ENCODE measurements at places on chromosomes 1 and 21.

- DNase-seq: no peak
These were observed 62.5 kb downstream of the OSBPL9 start for GRCh38 chr1:51679435-51679834.

DNA sequence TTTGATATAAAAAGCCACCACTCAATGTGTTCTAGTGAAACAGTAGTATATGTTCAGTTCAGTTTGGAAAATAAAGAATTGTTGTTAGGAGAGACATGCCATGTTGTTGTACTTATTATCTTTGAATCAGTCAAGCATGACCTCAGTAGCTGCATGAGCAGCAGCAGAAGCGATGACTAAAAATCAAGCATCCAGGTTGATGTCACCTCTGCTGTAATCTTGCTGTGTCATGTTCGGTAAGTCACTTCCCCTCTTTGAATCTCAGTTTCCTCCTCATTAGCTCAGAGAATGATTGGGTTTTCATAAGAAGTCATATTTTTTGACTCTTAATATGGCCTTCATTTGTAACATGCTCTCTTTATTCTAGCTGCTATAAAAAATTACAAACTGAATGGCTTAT is 428.4 kb upstream of the B3GALT2 start:
- no peak for DNase-seq

GRCh38 chr1:85058786-85059185 is 10.5 kb upstream of the MCOLN3 start:
- DNase-seq: no peak

- DNase-seq: no peak
These were observed 21.0 kb downstream of the B3GALT5 start for GRCh38 chr21:39633770-39634181.

DNA sequence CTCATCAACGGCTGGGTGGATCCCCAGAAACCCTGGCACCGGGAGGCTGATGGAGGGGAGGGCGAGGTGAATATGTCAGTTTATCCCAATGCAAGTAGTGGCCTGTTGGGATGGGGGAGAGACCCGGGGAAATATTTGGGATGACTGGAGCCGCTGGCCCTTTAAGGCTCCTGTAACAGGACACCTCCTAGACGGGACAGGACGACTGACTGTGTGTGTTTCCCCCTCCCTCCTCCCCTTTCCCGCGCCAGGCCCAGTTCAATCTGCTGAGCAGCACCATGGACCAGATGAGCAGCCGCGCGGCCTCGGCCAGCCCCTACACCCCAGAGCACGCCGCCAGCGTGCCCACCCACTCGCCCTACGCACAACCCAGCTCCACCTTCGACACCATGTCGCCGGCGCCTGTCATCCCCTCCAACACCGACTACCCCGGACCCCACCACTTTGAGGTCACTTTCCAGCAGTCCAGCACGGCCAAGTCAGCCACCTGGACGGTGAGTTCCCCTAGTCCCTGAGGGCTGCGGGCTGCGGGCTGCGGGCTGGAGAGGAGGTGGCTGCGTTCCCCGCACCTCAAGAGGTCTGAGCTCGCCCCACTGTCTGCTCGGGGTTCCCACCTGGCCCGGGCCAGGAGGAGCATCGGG is 44.8 kb upstream of the CCDC27 start:
- DNase-seq: no peak

DNA sequence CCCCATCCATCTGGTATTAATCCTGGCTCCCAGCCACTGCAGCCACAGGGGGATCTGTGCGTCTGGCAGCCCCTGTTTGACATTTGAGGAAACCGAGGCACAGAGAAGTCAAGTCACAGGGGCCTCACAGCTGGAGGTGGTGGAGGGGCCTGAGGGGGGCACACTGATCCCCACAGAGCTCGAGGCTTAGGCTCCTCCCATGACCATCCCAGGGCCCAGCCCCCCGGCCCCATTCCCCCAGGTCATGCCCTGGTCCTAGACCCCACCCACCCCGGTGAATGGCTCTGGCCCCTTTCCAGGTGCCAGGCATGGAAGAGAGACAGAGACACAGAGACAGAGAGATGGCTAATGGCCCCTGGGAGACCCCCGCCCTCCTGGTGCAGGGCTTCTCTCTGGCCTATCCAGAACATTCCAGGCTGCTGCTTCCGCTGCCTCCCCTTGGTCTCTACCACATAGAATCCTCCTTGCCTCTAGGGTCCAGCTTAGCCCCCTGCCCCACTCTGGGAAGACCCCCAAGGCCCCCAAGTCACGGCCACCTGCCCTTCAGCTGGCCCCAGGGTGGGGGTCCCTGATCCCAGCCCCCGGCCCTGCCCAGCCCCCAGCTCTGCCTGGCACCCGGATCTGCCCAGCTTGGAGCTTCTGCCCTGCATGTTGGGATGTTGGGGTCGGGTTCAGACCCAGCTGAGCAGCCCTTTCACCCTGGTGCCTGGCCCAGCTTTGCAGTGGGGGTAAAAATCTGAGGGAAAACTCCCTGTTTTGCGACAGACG is 29.2 kb upstream of the LRRC3 start:
- no peak for DNase-seq

Measured in stimulated activated naive B cell treated with anti-CD40 and anti-IgM and Interleukin-4, amounts not matched to agents 10 μg/mL and 1 μg/mL and 100 μg/mL, for 72 hours (primary cell).